DMS79 treated with DMSO at 0.1 percent for 48 hours (cell line): ENCODE measurements at places on chromosomes 13 and 19.

DNA sequence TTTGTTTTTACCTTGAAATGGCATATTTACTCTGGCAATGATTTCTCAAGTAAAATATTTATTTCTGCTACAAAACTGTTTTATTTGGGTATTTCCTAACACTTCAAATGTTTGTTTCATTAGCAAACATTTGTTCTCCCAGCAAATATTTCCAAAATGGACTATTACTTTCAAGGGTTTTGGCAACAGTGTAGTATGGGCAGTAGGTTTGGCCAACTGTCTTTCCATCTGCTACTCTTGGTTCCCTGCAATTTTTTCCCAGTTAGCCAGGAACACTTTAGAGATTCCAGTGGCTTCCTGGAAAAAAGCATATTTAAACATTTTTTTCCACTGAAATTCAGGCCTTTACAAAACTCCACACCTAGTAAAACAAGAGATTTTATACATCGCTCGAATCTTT is 466.6 kb downstream of the SLITRK6 start:
- DNase-seq = no peak

GRCh38 chr13:70668293-70668692 is 560.0 kb upstream of the KLHL1 start:
- no peak for DNase-seq

DNA sequence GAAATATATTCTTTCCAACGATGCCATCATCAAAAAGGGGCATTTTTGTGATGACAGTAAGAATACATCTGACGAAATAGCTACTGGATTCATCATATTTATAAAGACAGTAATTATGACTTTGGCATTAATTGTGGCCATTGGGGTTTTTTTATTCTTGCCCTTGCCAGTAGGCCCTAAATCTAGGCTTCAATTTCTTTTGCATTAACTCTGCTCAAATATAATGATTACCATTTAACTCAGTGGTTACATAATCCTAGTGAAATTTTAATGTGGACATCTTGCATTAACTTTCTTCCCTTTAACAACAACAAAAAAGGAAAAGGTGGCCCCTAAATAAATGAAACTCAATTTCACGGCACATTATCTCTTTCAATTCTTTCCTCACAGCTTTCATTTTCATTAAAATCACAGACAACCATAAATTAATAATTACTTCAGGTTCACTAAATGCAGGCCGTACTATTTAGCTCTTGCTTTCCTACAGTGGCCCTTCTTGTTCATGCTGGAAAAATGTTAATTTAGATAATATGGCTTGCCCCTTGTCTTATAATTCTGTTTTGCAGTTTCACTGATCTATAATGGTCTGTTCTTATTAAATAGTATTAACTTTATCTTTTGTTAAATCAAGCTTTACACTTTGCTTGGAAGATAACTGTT is 615.6 kb downstream of the DACH1 start:
- DNase-seq = no peak

- no peak for DNase-seq
Measured at GRCh38 chr19:18414504-18415177, 4.6 kb upstream of the SSBP4 start.

- DNase-seq = peak; percentile 53
Measured at GRCh38 chr13:100394005-100394695, 194.4 kb downstream of the GGACT start.

DNA sequence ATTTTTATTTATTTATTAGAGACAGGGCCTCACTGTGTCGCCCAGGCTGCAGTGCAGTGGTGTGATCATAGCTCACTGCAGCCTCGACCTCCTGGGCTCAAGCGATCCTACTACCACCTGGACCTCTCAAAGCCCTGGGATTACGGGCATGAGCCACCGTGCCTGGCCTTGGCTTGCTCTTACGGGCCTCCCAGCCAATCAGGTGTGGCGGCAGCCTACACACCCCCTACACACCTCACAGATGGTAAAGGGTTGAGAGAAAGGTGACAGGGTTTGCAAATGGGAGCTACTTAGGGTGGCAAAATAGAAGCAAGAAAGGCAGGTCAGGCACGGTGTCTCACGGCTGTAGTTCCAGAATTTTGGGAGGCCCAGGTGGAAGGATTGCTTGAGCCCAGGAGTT is 1.0 kb upstream of the ZBTB32 start:
- DNase-seq = no peak

GRCh38 chr13:109666656-109667055 is 119.7 kb downstream of the IRS2 start:
- no peak for DNase-seq

GRCh38 chr19:8585894-8586750 is 8.9 kb upstream of the MYO1F start:
- no peak for DNase-seq

GRCh38 chr19:29247471-29247870 is 34.5 kb upstream of the UQCRFS1 start:
- DNase-seq = no peak

DNA sequence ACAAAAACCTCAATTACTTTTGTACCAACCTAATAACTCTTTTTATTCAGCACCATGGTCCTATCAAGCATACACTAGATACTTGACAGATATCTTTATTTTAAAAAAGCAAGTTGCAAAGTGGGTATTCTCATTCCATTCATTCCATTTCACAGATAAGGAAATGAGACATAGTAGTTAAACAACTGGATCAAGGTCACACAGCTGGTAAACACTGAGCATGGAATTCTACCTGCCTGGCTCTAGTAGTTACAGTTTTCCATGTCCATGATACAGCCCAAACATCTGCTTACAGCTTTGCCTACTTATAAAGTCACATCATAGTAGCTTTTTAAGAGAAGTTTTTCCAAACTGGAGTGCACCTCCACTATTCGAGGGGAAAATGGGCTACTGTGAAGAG is 57.1 kb upstream of the SERTM1 start:
- peak; percentile 28 for DNase-seq

DNA sequence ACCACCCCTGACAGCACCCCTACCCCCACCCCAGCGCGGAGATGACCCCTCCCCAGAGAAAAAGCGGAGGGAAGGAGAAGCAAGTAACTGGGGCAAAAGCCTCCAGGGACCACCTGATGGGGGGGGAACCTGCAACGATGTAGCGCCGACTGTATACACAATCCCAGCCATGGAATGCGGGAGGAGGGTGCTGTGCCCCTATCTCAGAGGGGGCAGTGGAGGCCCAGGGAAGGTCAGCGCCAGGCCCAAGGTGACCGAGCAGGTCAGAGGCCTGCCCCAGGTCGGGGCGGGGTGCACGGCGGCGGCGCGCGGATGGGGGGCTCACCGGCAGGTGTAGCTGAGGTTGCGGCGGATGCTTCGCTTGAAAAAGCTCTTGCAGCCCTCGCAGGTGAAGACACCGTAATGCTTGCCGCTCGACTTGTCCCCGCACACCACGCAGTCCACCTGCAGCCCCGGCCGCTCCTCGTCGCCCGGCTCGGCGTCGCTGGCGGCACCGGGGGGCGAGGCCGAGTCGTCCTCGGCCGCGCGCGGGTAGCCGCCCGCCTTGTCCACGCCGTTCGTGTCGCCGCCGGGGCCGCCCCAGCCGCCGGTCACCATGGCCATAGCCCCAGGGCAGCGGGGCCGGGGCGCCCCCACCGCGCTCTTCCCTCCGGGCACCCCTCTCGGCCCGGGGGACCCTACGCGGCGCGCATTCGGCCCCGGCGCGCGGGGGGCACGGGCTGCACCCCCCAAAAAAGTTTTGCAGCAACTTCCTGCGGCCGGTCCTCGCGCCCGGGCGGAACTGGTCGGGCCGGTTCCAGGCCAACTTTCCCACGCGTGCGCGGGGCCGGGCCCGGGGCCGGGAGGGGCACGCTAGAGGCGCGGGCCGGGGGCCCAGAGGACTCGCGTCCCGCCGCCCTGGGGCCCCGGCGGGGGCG is 843 bp downstream of the NR2F6 start:
- DNase-seq = no peak

DNA sequence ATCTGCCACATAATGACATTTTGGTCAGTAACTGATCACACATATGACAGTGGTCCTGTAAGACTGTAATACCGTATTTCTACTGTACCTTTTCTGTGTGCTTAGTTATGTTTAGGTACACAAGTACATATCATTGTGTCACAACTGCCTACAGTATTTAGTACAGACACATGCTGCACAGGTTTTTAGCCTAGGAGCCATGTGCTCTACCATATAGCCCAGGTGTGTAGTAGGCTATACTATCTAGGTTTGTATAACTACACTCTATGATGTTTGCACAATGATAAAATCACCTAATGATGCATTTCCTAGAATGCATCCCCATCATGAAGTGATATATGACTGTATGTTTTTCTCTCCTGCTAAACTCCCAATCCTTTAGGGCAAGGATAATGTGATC is 61.2 kb upstream of the MIR17HG start:
- no peak for DNase-seq

DNA sequence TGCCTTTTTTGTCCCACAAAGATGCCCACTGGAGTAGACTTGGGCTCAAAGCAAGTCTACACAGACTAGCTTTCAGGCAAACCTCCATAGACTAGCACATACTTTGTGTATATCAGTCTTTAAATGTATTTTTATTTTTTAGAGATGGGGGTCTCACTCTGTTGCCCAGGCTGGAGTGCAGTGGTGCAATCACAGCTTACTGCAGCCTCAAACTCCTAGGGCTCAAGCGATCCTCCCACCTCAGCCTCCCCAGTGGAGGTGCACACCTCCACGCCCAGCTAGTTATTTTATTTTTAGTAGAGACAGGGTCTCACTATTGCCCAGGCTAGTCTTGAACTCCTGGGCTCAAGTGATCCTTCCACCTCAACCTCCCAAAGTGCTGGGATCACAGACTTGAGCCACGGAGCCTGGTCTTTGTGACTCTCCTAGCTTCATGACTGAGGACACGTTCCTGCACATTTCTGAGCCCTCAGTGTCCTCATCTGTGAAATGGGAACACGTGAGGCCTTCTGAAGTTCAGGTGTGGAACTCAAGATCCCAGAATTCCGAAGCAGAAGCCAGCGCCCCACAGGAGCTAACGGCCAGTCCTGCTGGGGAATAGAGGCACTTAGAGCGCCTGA is 5.1 kb upstream of the TPM4 start:
- DNase-seq = no peak

GRCh38 chr13:23469951-23470421 is 36.5 kb upstream of the SACS start:
- peak; percentile 7 for DNase-seq

- DNase-seq = no peak
Measured at GRCh38 chr19:2678044-2678671, 24.3 kb downstream of the GNG7 start.

GRCh38 chr13:21576426-21576825 is 27.5 kb downstream of the MICU2 start:
- no peak for DNase-seq

- no peak for DNase-seq
Measured at GRCh38 chr13:109783447-109783814, 3.0 kb downstream of the IRS2 start.

DNA sequence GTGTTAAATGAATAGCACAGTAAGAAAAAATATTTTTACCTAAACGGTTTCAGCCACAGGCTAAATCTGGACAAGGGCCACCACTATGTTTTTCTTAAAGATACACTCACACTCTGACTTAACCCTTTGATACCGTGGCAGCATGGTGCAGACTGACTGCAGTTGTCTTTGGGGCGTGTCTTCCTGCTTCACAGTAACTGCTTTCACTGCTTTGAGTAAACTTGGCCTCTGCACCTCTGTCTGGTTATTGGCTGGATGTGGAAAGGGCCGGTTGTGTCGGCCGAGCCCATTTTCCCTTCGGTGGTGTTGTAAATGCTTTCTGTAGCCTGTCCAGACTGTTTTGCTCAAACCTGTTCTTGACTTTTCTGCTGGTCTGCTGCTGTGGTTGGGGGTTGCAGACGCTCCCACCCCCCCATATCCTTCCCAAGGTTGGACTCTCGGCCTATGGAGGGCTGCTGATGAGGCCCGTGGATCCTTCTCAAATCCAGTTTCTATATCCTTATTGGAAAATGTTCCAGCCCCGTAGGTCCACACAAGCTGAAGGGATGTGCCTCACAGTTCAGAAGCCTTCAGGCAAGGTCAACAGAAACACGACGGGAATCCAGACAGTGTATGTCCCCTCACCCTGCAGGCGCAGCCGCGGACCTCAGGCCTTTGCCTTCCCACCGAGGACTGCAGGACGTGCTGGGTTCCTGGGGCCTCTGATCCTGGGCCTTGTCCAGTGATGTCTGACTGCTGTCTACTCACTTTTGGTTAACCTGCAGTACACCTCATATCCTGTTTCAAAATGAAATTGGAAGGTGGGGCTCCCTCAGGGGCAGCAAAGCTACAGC is 90.2 kb upstream of the RNF113B start:
- DNase-seq = no peak

- no peak for DNase-seq
Measured at GRCh38 chr19:10747271-10747670, 29.4 kb downstream of the DNM2 start.

DNA sequence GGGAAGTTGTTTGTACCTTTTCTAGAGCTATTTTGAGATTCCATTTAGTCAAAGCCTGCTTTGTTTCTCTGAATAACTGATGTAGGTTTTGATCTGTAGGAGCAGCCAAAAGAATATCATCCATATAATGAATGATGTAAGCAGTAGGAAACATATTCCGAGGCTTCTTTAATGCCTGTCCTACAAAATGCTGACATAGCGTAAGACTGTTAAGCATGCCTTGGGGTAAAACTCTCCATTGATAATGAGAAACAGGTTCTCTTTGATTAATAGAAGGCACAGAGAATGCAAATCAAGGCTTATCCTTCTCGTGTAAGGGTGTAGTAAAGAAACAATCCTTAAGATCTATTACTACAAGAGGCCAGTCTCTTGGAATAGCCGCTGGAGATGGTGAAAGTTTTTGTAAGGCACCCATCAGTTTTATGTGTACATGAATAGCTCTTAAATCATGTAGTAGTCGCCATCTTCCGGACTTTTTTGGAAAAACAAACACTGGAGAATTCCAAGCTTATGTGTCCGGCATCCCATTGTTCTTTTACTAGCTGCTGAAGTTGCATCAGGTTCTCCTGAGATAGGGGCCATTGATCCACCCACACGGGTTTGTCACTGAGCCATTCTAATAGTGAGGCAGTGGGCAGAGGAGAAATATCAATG is 13.5 kb downstream of the FPR3 start:
- DNase-seq = no peak

DNA sequence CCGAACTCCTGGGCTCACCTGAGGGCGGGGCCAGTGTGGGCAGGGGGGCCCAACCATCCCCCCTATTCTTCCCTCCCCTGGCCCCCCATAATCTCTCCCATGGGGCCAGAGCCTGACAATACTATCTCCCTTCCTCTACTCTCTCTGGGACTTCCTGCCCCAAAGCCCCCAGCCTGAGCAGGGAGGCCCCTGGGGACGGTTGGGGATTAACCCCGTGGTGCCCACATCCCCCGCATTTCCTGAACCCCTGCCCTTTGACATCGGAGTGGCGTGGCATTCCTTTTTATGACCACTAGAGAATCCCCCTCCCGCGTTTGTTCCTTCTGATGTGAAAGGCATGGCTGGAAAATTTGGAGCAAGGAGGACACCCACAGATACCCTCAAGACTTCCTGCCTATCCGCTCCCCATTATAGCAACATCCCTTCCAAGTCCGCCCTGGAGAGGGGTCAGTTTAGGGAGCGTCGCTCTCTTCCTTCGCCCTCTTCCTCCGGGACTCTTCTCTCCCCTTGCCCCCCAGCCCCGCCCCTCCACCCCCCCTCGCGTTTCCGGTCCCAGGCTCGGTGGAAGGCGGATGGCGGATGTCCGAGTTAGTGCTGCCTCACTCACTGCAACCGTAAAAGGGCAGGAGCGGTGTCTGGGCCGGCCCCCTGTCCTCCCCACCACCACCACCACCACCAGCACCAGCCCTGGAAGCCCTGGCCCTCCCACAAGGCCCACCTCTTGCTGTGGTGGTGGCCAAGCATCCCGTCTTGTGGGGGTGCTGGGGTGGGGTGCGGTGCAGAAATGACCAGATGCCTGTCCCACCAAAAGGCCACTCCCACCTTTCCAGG is 1.8 kb downstream of the VASP start:
- DNase-seq = no peak
